NCI-H146 (cell line): ENCODE measurements at places on chromosomes 2 and 18.

DNA sequence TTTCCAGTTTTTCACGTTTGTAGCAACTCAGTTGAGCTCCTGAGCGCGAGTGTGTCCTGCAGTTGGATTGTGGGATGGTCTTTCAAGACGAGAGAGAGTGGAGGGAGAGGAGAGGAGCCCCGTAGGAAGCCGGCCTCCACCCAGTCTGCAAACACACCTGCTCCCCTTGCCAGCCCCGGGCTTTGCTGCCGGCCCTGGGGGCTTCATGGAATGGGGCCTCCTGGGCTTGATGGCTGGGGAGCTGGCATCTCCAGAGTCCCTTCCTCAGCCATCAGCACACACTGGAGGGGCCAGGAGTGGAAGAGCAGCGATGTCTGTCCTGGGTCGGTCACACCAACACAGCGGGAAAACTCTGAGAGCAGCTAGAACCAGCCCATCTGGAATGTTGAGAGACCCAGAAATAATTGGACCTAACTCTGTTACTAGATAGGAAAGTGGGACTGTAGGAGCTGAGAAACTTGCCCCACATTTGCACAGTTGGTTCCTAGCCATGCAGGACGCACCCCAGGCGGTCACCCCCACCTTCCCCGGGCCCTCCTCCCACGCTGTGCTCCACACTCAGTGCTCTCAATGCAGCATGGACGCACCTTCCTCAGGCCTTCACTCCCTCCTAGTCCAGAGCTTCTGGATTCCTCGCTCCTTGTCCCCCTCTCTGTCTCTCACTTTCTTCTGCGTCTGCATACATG, 69.6 kb downstream of the PTGR3 start:
- peak; percentile 81 for DNase-seq

- DNase-seq: no peak
Measured at GRCh38 chr2:2272841-2273240, 58.2 kb downstream of the MYT1L start.

DNA sequence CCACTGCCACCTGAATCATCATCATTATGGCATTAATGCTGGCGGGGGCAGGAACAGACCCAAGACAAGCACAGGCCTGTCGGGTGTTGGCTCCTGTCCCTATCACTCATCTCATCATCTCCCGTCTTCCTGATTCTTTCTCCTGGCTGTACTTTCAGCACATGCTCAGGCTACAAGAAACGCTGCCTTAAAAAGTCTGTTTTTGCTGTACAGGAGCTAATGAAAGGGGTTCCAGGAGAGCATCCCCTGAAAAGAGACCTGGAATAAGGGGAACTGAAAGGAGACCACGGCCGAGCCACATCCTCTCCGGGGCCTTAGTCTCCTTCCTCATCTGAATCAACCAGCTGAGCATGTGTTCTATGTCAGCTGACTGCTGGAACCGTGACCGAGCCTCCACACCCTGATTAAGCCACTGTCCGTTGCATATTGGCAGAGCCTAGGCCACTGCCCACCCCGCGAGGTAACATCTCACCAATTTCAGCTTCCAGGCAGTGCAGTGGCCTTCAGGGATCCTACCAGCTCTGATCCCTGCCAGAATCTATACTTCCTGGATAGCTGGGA, 62.6 kb downstream of the DNMT3A start:
- no peak for DNase-seq

GRCh38 chr2:215982465-215982875, 30.9 kb downstream of the MREG start:
- DNase-seq: no peak
